ENCODE measurements at places on chromosomes 3 and 15.

GRCh38 chr3:52472239-52473000 is 17.0 kb downstream of the NISCH start:
- no peak for DNase-seq

DNA sequence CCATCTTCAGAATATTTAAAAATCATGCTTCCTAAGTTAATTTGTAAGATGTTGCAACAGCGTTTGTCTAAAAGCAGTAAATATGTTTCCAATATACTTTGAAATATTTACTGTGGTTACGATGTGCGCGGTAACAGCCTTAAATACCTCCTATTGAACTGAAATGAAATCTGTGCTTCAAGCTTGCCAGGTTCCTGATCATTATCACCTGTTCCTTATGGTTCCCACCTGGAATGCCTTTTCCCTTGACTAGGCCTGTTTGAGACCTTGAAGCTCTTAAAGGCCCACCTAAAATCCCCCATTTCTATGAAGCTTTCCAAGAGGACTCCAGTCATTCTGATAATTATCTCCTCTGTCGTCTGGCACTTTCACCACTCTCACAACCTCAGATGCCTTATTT is 146.7 kb downstream of the NAALADL2 start:
- DNase-seq = no peak

GRCh38 chr15:41417418-41418195 is 712 bp downstream of the RTF1 start:
- no peak for DNase-seq

DNA sequence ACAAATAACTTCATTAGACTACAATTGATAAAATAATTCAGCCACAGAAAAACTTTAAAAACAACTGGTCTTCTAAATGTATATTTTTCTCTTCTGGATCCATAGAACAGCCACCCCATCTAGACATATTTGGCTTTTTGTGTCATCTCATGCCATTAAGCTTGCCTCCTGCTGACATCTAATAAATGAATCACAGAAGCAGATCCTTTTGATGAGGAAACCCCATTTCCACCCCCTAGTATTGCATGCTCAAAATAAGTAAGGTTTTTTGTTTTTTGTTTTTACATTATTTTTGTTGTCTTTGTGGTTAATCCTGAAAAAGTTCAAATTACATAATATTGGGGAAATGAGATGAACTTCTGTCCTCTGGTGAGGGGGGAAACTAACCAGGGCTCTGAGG is 94.8 kb downstream of the DUT start:
- no peak for DNase-seq

DNA sequence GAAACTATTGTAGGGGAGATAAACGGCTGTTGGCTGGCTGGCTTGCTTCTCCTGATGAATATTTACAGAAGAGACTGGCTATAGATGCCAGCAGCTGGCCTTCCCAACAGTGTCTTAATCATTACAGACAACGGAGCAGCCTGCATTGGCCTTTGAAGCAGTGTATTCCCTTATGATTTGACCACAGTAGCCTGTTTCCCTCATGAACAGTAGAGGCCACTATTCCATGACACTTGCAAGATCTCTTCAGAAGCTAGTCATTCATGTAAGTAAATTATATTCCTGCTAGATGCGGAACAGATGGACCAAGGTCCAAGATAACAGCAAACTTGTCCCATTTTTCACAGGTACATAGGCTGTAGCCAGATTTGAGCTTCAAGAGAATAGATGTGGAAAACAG is 47.3 kb downstream of the TMCO5A start:
- no peak for DNase-seq

DNA sequence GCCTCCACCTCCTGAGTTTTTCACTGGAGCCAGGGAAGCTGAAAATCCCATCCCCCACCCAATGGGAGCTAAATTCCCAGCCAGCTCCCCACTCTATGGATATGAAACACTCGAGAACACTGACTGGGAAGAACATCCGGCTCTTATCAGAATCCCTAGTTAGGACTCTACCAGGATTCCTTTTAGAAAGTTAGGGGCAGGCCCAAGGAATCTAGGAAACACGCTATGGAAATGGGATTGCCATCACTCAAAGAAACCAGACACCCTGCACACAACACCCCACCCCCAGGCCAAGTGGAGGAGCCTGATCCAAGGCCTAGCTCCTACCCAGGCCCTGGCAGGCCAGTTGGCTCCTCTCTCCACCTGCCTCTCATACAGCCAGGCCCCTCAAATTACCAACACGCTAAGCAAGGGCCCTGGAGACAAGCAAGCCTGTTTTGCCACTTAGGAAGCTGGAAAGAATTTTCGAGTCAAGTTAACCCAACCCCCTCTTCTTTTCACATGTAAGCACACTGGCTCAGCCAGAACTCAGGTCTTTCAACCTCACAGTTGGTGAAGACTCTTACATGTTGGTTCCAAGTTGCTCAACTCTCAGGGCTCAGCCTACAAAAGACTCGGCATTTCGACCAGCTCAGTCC is 75.5 kb downstream of the RBPMS2 start:
- no peak for DNase-seq

DNA sequence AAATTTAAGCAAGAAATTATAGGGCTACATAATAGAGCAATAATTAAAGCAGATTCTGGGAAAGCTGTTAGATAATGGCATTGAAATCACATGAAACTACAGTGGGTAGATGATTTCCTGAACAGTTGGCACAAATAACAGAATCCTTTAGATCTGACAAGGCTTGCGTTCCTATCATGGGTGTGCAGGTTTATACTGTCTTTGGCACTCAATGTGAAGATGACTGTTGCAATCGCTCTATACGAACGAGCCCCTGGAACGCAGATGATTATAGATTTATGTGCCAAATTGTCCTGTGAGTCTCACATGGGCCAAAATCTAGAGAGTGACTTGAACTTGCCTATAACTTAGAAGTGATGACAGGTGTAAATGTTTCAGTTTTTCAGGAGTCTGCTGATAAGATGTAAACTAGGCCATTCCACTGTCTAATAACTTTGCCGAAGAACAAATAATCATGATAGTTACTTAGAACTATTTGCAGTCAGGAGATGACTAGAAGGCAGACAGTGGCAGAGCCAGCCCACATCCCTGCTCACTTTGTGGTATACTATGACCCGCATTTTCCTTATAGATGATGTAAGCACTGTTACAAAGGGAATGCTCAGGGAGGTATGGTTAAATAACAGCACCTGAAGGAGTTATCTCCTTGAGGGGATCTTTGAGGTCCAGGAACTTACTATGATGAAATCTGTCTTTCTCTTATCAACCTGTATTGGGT is 30.5 kb upstream of the TRPC1 start:
- no peak for DNase-seq

- no peak for DNase-seq
Measured at GRCh38 chr3:189710620-189711402, 79.6 kb downstream of the TP63 start.

DNA sequence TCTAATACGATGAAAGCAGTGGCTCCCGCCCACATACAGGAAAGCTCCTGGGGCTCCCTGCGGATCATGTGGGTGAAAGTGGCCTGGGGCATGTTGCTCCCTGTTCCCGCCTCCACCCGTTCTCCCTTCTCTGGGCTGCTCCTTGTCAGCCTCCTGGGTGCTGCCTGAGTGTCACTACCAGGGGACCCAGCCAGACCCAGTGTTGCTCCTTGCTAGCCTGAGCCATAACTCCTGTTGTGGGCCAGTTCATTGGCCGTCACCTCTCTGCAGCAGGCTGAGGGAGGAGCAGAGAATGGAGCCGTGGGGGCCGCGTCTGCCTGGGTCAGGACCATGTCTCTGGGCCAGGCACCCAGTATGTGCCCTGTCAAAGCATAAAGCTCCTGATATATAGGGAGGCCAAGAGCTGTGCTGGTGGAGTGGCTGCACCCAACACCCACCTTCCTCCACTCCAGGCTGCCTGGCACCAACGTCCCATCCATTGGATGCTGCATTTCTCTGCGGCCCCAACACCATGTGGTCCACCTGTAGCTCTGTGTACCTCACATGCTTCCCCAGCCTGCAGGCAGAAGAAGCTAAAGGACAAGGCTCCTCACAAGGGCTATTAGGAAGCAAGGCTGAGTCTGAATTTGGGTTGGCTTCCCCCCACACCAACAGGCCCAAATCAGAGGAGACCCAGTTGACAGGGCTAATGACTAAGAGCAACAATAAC is 40.5 kb downstream of the KLF13 start:
- DNase-seq = no peak

GRCh38 chr15:34436126-34436955 is 1.3 kb downstream of the GOLGA8A start:
- peak; percentile 1 for DNase-seq

DNA sequence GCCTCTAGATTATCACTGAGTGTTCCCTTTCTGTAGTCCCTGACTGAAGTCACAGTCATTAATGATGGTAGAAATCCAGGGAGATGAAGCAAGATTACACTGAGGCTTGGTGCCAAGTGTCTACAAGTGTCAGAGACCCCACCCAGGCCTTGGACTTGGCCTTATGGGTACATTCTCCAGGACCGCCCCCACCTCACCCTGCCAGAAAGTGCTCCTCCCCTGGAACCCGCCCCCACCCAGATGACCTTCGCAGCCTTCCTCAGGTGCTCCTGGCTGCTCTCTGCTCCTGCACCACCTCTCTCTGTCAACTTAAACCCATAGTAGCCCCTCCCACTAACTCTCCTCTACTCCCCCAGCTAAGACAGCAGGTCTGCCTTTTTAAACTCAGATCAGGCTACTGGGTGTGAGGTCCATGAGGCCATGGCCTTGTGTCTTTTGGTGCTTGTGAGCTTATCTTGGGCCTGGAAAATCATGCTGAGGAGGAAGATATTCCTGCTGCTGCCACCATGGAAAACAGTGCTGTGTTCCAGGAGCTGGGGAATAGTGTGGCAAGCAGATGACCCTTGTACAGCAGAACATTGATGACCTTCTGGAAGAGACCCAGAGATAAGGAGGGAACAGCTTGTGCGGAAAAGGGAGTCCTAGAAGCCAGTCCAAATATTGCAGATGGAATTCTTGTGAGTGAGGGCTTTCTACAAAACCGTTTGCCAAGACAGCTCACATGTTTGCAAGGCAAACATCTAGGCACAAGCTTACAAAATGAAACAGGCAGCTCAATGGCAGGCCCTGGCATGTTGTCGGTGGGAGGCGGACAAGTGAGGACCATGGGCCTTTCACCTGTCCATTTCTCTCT is 40.3 kb upstream of the NDUFB4 start:
- DNase-seq = no peak

GRCh38 chr3:157073810-157074209 is 86.1 kb downstream of the CCNL1 start:
- DNase-seq = no peak

DNA sequence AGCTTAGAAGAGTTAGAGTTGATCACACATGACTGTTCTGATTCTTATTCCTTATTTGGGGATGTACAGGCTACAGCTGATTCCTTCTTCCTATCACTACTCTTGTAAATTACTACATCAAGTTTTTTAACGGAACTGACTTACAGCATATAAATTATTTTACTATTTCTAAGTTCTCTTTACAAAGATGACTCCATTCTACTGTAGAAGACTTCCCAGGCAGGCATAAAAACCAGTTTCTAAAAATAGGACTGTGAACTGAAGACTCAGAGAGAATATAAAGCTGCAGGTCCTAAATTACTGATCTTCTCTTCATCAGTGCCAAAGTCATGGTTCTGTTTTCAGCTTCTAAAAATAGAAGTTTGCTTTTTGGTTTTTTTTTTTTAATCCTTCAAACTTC is 38.9 kb downstream of the ANO10 start:
- DNase-seq = no peak

- no peak for DNase-seq
Measured at GRCh38 chr15:76172782-76173181, 113.0 kb downstream of the TMEM266 start.

DNA sequence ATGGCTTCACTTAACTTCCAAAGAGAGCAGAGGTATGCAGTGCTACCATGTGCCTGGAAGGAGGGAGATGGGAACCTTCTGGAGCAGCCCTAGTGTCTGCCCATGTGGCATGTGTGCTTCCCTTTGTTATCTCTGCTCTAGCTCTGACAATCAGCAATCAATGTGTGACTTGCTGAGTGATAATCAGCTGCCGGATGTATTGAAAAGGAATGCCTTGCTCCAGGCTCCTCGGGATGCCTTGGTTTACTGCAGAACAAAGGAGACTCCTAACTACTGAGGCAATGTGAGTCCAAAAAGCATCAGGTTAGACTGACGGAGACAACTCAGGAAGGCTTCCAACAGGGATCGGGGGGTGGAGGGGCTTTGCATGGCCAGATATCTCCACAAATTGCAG is 36.0 kb upstream of the CORO2B start:
- DNase-seq = no peak

DNA sequence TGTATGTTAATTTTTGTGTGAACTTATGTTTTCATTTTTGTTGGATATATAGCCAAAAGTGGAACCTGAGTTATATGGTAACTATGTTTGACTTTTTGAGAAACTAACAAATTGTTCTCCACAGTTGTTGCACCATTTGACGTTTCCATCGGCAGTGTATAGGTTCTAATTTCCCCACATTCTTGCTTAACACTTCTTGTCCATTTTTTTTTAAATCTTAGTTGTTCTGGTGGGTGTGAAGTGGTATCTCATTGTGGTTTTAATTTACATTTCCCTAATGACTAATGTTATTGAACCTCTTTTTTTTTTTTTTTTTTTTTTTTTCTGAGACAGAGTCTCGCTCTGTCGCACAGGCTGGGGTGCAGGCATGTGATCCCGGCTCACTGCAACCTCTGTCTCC is 8.0 kb downstream of the NISCH start:
- no peak for DNase-seq

DNA sequence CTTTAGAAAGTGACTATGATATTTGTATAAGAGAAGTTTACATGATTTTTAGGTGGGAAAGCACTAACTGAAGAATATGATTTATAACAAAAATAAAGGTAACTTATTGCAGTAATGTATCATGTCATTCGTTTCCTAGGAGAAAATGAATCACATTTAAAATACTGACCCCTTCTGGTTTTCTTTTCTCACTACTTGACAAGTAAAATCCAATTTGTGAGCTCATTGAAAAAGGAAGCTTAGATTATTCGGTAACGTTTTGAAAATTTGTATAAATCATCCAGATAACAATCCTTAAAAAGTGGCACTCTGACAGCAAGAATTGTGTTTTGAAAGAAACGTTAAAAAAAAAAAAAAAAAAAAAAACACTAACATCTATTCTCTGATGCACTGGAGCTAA is 39.0 kb downstream of the NSUN3 start:
- no peak for DNase-seq

- no peak for DNase-seq
Measured at GRCh38 chr3:107217172-107217571, 160.1 kb upstream of the CCDC54 start.

GRCh38 chr3:43632269-43632733 is 10.5 kb upstream of the ANO10 start:
- DNase-seq = no peak

Data from GM19239 (cell line).